RPMI8226 (cell line): ENCODE measurements at places on chromosomes 2 and 18.

- DNase-seq = no peak
These were observed 127.8 kb downstream of the MREG start for GRCh38 chr2:215885536-215885935.

GRCh38 chr2:128639693-128640092, 321.0 kb upstream of the HS6ST1 start:
- DNase-seq = no peak

GRCh38 chr2:115484486-115484885, 1042.0 kb downstream of the DPP10 start:
- no peak for DNase-seq

DNA sequence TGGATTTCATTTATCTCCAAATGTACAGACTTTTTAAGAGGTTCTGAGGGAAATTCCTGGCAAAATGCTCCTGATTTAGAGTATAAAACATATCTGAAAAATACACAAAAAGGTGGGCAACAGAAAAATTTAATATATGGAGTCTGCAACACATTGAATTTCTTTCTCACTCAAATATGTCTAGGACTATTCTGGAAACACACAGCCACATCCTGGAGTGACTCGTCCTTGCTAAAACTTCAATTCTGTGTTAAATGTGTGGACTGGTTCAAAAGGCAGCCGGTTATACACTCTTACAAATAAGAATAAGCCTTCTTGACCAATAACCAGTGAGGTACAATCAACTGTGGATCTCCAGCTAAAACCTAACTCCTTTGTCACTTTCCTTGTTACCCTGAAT, 44.1 kb upstream of the RND3 start:
- DNase-seq = no peak

GRCh38 chr2:203732092-203732952, 25.9 kb downstream of the CD28 start:
- DNase-seq = peak; percentile 74

- DNase-seq = peak; percentile 81
These were observed 103.9 kb upstream of the GULP1 start for GRCh38 chr2:188187726-188188125.

DNA sequence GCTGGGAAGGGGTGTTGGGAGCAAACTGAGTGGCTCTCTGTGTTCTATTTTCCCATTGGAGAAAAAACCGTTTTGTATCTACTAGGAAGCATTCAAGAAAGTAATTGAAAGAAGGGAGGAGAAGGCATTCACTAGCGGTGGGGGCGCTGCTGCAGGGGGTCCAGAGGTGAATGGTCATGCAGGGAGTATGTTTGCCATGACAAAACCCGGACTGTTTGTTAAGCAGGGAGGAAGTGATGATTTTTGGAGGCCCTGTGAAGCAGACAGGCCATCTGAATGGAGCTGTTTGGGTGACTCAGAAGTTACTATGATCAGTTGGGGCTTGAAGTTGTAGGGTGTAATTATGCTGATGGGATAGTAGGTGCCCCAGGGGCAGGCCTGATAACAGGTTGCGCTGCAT, 7.0 kb downstream of the TAF4B start:
- no peak for DNase-seq

- no peak for DNase-seq
These were observed 31.9 kb upstream of the SLC25A52 start for GRCh38 chr18:31792580-31792911.
